Astrocyte (in vitro differentiated cells and primary cell): ENCODE measurements at places on chromosomes 1 and 21. TPM values are rescaled to one million over a fixed set of nuclear protein-coding genes. Genes with fewer than 3 reads are reported as not detected.

DNA sequence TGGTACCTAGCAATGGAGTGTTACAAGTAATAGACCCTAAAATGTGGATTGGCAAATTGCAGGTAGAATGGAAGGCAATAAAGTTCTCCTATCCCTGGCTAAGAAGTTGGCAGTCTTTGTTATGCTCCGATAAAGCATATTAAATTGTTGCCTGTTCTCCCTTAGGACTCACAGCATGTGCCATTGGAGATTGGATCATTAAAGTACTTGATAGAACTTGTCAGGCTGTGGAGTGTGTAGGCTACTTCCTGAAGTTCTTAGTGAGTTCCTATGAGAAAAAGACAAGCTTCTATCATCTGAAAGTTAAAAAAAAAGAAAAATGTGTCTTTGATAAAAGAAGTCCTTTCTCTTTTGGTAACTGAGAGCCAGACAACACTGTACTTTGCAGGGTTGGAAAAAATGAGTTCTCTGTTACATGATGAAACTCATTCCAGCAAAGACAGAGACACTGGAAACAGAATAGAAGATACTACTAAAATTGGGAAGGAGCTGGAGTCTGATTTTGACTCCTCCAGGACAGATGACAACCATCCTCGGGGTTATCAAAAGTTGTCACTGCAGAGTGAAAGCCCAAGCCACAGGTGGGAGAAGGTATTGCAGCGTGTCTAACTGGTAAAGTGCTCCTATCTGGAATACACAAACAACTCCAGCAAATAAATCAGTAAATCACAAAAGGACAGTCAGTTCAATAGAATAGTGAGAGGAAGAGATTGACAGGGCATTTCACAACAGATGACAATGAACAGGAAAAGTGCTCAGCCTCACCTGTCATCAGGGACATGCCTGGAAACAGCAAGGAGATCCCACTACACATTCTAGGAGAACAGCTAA, 87.5 kb upstream of the WDR26 start:
- H3K4me3 ChIP-seq: no peak overlapping the region
- H3K36me3 ChIP-seq: no peaks in the 10 kb centered on the region
- H3K27me3 ChIP-seq: no peaks in the 10 kb centered on the region
- peaks cover 32% of the 10 kb centered on the region for H3K4me1 ChIP-seq

- H3K4me1 ChIP-seq: no peaks in the 10 kb centered on the region
- no peak for DNase-seq
- H3K36me3 ChIP-seq: no peaks in the 10 kb centered on the region
- H3K4me3 ChIP-seq: no peak overlapping the region
- H3K27me3 ChIP-seq: no peaks in the 10 kb centered on the region
These were observed 166.7 kb downstream of the LTN1 start for GRCh38 chr21:28826021-28826420.

DNA sequence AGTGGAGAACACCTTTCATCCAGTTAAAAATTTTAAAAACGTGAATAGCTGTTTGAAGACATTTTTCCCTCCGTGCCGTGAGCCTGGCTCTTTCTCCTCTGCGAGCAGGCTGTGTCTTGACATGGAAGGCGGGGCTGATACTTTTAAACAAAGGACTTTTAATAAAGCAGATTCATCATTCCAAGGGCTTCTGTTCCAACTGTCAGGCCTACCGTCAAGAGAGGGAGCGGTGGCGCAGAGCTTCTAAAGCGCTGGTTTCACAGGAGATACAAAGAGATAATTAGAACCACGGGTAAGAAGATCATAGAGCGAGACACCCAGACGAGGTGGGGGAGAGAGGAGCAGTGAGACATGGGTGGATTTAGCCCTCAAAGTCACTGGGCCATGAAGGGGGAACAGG, 247.4 kb upstream of the C1orf174 start:
- DNase-seq: no peak
- no peaks in the 10 kb centered on the region for H3K27me3 ChIP-seq
- no peaks in the 10 kb centered on the region for H3K4me1 ChIP-seq
- H3K27ac ChIP-seq: no peak overlapping the region
- H3K36me3 ChIP-seq: no peaks in the 10 kb centered on the region

TNFAIP8L2 gene
- total RNA-seq: not detected in 2 replicates

KCNJ15 gene
- 1.8 and 2.2 TPM in 2 replicates for total RNA-seq
